Right forelimb (tissue), 1 donor: ENCODE measurements at places on chromosomes 12 and 14.
A peak's percentile ranks its signal among the peaks of the same experiment; 100 is the strongest.

DNA sequence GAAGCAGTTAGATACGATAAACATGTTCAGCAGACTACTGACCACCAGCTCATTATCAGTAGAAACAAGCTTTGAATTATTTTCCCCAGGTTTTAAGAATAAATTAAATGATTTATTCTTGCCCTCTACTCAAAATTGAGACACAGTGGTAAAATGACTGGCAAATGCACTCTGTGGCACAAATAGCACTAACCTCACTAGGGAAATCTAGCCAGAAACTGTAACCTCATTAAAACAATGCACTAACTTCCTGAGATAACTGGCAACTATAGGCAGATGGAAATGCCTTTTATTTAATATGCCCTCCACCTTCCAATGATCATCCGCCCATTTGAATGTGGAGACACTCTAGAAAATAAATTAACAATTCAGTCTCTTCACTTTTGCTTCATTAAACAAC is 33.2 kb downstream of the CPNE8 start:
- no peak for DNase-seq

- no peak for DNase-seq
These were observed 44.7 kb upstream of the BMP4 start for GRCh38 chr14:54001189-54001878.

DNA sequence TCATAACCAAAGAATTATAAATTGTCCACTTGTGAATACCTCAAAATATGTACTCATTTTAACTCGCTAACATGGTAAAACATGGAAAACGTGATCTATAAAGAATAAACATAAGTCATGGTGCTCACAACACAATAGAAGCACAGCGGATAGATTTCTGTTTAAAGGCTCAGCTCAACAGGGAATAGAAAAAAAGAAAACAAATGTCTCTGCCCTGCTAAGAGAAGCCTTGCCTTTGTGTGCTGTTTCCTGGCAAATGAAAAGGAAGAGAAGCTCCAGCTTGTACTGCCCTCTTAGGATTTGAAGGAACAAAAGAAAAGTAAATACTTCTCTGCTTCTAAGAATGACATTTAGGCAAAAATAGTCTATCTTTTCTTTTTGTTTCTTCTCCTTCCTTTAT is 121.0 kb upstream of the KRR1 start:
- DNase-seq: no peak

- DNase-seq: no peak
These were observed 58.4 kb upstream of the LRIG3 start for GRCh38 chr12:58978717-58979116.

- peak; percentile 27 for DNase-seq
These were observed 231.4 kb upstream of the RTL1 start for GRCh38 chr14:101134851-101135433.

- no peak for DNase-seq
These were observed 25.0 kb upstream of the GTF2A1 start for GRCh38 chr14:81245771-81246170.

GRCh38 chr12:122206111-122206881 is 2.8 kb downstream of the B3GNT4 start:
- no peak for DNase-seq

GRCh38 chr12:2084553-2085296 is 31.9 kb downstream of the CACNA1C start:
- DNase-seq: no peak

- no peak for DNase-seq
These were observed 35.1 kb downstream of the TRPV4 start for GRCh38 chr12:109797905-109798669.

- DNase-seq: no peak
These were observed 17.1 kb downstream of the DYRK2 start for GRCh38 chr12:67665679-67666078.

DNA sequence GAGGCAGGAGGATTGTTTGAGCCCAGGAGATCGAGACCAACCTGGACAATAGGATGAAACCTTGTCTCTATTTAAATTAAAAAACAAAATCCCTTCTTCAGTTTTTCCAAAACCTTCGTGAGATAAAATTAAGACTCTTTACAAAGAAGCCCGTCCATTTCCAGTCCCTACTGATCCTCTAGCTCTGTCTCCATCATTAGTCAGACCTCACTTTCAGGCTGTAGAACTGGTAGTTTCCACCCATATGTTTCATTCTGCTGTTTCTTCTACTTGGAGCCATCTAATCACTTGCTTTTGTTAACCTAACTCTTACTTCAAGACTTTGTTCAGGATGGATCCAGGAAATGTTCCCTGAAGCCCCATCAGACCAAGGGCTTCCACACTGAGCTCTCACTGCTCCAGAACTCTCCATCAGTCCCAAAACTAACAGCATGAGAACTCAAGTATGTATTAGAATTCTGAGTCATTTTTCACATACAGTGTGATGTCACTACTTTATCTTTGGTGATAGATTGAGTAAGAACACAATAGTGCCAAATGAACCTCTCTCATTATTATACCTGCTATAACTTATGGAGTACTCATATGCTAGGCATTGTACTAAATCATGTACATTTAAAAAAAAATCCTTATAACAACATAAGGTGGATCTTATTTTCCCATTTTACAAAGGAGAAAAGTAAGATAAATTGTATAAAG is 90.8 kb downstream of the PRICKLE1 start:
- no peak for DNase-seq

- DNase-seq: no peak
These were observed 137.7 kb downstream of the SPTSSA start for GRCh38 chr14:34324363-34324795.

GRCh38 chr14:56073799-56074198 is 44.4 kb upstream of the PELI2 start:
- DNase-seq: no peak

DNA sequence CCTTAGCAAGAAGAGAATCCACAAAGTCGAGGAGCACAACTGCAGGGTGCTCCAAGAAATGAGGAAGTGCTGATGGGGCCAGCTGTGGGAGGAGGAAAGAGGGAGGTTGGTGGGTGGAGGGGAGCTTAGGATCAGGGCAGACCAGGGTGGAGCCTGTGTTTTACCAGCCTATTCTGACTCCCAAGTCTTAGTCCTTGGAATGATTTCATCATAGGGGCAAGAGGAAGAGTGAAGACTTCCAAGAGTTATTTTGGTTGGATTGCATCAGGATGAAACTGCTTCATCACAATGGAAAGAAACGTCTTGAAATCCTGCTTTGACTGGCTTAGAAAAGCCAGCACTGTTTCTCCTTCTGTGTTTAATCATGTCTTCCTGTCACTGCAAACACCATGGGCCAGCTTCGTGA is 194.0 kb downstream of the DPF3 start:
- no peak for DNase-seq

GRCh38 chr14:39847194-39847593 is 415.0 kb upstream of the FBXO33 start:
- no peak for DNase-seq

GRCh38 chr14:95138876-95139275 is 18.5 kb downstream of the DICER1 start:
- DNase-seq: no peak

DNA sequence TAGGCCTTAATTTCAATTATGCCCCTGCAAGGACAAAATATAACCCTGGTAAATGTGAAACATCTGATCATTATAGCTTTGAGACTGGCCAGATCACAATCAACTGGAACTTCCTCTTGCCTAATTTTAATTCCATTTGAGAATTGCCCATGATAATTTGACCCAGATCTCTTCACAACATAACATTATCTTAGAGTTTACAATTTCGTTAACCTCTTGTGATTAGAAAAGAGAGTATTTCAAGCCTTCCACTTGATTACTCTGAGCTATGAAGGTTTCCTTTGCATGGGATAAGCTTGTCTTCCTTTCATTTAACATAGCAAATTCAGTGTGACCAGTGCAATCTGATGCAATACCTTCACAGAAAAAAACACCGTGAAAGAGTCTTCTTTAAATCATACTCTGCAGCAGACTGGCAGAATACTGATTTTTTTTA is 143.6 kb downstream of the DUSP6 start:
- no peak for DNase-seq

- no peak for DNase-seq
These were observed 6.0 kb upstream of the FBXO34 start for GRCh38 chr14:55265197-55265596.
